ENCODE measurements at places on chromosomes 2 and 18.

GRCh38 chr2:98799375-98800329 is 68.7 kb upstream of the MGAT4A start:
- DNase-seq, result no peak

GRCh38 chr2:226683196-226683595 is 116.4 kb downstream of the IRS1 start:
- no peak for DNase-seq

- no peak for DNase-seq
Observed at GRCh38 chr2:147976102-147976501, 44.4 kb downstream of the ORC4 start.

- DNase-seq, result no peak
Observed at GRCh38 chr2:31171142-31171541, 32.9 kb upstream of the GALNT14 start.

DNA sequence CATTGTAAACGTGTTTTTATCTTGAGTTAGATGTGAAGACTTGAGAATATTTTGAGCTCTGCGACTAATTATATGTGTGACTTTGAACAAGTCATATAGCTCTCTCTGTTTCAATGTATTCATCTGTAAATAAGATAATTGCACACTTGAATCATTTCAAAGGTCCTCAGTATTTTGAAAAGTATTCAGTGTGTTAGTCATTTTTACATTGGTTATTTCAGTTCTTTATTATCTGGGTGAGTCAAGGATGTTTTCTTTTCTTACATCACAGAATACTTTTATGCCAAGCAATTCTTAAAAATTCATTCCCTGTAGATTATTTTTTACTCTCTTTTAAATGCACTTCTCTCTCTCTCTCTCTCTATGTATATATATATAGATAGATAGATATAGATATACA is 1098.0 kb upstream of the ZEB2 start:
- DNase-seq, result no peak

DNA sequence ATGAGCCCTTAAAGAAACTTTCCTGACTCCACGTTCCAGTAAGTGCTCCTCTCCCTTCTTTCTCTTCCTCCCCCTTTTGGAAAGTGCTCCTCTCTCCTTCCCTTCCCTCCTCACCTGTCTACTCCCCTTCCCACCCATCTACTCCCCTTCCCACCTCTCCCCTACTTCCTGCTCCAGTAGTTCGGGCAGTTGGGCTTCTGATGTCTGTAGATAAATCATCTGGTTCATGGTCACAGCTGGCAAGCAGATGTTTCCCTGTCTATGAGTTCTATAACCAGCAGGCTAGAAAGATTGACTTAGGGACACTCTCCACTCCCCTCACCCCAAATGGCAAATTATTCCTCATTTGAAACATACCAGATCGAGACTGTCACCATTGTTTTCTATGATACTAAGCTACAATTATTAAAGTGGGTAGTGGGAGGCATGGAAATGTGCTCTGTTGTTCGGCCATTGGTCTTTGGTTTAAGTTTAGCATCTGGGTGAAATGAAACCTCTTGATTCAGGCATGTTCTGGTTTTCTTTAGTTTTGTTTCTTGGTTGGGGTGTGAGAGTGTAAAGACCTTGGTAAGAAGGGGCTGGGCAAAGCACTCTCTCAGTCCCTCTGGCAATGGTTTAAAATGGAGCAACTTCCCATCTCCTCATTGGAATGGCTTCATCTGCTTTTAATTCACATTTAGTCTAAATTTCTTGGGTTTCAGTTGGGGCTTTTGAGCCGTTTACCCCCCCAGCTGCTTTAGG is 413.2 kb upstream of the SPRED2 start:
- no peak for DNase-seq

DNA sequence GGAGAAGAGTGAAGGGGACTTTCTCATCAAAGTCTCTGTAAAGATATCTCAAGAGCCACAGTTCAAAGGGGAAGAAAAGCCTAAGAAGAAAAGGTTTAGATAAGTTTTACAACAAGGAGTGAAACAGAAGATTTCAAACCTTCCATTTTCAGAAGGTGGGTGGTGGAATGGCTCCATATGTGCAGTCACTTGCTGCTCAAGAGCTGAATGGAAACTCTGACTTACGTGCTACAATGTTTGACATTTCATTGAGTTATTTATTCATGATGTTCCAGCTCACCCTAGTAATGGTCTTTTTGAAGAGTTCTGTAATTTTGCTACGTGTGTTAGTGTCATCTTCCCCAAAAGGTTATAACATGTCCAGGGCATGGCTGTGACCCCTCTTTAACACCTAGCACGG is 21.7 kb downstream of the LCT start:
- DNase-seq, result no peak

GRCh38 chr2:236507393-236508085 is 62.1 kb upstream of the ACKR3 start:
- peak; percentile 37 for DNase-seq

- DNase-seq, result no peak
Observed at GRCh38 chr18:45373286-45373880, 241.9 kb upstream of the SLC14A2 start.

GRCh38 chr2:3244486-3244885 is 133.1 kb downstream of the EIPR1 start:
- DNase-seq, result no peak

GRCh38 chr18:62341473-62341872 is 16.4 kb downstream of the TNFRSF11A start:
- no peak for DNase-seq

DNA sequence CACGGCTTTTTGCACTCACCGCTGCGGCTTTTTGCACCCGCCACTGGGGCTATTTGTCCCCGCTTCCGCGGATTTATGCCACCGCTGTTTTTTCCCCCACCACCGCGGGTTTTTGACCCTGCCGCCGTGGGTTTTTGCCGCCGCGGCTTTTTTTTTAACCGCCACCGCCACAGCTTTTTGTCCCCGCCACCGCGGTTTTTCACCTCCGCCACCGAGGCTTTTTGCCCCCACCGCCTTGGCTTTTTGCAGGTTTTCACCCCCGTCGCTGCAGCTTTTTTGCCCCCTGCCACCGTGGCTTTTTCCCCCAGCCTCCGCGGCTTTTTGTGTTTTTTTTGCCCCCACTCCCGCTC is 2796.7 kb upstream of the TEKT4 start:
- no peak for DNase-seq

GRCh38 chr2:40512256-40512655 is 60.4 kb upstream of the SLC8A1 start:
- no peak for DNase-seq

DNA sequence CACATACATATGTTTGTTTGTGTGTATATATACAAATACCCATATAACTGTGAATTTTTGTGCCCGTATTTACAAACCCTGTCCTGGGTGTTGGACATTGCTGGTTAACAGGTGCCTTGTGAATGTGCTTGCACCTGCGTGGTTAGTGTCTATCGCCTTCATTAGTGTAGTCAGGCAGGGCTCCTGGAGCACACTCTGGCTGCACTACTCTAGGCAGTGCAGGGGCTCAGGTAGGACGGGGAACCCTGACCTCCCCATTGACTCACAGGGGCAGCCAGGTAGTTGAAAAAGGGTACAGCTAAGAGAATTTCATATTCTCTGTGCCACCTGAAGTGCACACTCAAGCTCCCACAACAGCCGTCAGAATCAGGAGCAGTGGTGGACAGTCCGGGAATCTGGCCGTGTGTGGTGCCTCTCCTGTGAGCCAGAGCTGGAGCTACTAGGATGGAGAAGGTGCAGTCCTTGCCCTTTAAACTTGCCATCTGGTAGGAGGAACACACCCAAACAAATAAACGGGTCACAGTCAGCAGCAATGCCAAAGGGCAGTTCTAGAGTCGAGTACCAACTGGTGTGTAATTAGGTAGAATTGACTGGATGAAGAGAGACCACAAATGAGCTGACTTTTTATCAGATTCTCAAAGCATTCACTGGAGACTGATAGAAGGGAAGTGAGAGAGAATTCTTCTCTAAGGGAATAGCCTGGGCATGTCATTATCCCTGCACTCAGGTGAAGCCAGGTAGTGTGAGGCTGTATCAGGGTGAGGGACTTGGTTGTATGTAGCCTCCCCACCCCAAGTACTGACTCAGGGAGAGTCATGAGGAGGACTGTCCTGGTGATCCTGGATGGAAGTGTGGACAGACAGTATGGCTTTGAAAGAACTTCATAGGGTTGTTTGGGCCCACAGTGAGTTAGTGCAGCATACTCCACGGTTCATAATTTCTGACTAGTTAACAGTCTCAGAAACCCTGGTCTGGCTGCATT is 44.1 kb downstream of the FARP2 start:
- no peak for DNase-seq
